ENCODE measurements at places on chromosomes 13 and 19.

GRCh38 chr19:28239270-28239669 lies 973.7 kb downstream of the UQCRFS1 start:
- DNase-seq = peak; percentile 12

DNA sequence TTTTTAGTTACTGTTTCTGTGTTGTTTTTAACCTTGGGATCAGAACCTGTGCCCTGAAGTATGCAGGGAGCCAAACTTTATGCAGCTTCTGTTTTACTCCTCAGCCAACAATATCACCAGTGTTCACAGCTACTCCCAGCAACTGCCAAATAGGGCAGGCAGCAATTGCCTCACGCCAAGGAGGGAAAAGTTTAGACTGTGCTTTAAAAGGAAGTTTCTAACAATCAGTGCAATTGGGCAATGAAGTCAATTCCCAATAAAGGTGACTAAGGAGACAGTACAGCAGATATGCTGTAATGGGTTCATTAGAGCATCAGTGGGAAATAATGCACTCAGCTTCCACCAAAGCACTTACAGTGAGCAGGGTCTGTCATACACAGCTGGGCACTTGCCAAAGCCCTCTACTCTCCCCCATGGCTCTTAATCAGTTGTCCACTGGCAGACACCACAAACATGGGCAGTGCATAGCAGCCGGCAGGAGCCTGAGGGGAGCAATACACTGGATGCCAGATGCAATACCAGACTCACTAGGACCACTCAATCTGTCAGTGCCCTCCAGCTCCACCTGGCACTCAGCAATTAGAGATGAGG lies 19.3 kb downstream of the ENOX1 start:
- no peak for DNase-seq

GRCh38 chr13:106377931-106378662 lies 157.4 kb downstream of the EFNB2 start:
- DNase-seq = no peak

GRCh38 chr13:98959786-98960605 lies 17.9 kb downstream of the DOCK9 start:
- no peak for DNase-seq

DNA sequence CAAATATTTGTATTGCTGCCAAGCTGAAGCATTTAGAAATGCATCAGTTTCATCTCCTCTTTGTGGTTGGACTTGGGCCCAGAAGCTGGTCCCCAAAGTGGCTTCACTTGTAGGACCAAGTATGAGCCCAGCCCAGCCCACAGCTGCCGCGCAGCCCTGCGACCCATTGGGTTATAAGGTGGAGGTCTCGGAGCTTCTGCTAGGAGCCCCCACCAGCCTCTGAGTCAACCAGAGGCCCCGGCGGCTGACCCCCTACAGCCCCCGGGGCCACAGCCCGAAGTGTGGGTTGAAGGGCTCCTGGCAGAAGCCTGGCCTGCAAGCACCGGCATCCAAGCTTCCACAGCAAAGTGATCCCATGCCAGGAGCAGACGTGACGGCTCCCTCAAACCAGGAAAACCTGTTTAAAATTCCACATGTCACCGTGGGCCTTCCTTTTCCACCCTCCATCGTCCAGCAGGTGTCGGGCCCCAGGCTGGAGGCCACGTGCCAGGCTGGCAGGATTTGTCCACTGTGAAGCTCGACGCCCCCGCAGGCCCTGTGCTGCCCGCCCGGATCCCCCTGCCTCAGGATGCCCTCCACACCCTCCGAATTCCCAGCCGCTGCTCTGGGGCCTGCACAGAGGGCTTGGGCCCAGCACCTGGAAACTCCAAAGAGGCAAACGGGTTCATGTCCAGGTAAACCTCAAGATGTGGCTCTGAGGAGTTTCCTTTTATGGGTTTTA lies 54.7 kb downstream of the C13orf46 start:
- DNase-seq = no peak

GRCh38 chr13:75407473-75407872 lies 74.5 kb downstream of the TBC1D4 start:
- no peak for DNase-seq

DNA sequence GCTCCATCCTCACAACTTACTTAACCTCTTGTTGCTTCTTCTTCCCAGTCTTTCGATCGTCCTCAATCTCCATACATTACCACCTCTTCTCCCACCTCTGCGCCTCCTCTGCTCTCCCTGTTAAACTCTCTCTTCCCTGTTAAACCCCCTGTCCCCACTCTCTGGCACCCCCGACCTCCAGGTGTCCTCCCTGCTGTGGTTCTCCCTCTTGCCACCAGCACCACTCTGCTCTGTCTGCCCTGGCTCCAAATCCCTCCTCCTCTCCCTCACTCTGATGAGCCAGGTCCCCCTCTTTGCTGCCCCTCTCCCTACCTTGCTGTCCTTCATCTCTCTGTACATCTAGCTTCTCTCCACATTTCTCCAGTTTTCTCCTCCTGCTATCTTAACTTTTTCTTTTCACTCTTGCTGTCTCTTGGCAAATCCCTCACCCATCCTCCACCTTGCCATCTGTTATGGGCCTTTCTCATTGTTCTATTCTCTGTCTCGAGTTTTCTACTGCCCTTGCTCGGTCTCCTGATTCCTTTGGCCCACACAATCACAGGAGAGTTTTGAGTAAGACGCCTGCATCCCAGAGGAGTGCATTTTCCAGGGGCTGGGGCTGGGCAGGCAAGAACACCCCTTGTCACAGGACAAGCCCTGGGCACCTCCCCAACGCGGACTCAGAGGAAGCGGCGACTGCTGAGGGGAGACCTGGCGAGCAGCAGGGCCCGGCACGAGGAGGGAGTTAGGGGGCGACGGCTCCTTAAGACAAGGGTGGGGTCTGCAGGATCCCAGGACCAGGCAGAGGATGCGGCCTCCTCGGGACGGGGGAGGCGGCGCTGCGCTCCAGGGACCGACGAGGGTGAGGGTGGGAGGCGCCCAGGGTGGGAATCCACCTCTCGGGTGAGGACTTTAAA lies 21.4 kb upstream of the ERVV-1 start:
- no peak for DNase-seq

DNA sequence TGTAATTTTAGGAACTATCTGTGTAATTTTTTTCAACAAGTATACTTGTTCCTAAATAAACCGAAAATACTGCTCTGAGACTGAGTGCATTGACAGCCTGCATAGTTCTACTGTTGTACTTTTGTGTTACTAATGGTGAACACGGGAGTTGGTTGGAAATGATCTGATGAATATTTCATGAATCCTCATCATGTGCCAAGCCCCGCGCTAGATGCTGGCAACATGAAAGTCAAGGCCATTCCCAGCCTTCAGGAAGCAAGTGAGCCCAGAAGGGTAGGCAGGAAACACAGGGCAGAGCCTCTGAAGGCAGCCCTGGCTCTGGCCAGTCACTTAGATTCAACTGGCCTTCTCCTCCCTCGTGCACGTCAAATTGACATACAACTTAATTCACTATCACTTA lies 106.1 kb downstream of the ABCC4 start:
- no peak for DNase-seq

DNA sequence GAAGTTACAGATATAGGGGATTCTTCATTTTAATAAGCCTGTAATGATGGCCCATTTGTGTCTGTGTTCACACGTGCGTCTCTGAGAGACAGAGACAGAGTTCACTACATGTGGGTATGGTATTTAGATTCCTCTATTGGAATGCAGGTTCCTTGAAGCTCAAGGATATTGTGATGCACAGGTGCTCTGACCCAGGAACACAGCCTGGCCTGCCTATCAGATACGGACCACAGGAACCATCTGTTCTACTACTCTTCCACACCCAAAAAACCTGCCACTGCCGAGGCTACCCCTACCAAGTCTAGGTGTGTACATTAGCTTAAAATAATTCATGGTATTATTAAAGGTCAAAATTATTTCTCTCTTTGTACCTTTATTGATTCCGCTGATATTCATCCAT lies 289.2 kb downstream of the ATP8A2 start:
- no peak for DNase-seq

DNA sequence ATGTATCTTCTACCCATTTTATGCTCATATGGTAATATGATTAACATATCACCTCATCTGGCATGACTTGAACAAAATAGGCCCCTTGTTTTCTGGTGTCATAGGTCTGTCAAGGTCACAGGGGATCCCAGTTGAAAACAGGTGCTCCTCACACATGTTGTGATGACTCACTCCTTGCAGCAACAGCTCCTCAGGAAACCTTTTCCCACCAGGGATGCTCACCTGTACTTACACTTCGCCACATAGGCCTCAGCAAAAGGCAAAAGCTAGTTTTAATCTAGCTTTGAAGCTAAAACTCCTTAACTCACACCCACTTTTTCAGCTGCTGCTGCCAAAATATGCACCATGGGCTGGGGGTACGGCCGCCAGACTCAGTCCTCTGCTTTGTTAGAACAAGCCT lies 110.0 kb upstream of the SOX21 start:
- no peak for DNase-seq

- DNase-seq = no peak
Measured at GRCh38 chr19:38039966-38040365, 133.0 kb downstream of the SIPA1L3 start.

- DNase-seq = no peak
Measured at GRCh38 chr13:43687038-43687437, 99.7 kb downstream of the ENOX1 start.

GRCh38 chr19:45446944-45447343 lies 20.9 kb upstream of the FOSB start:
- DNase-seq = no peak

DNA sequence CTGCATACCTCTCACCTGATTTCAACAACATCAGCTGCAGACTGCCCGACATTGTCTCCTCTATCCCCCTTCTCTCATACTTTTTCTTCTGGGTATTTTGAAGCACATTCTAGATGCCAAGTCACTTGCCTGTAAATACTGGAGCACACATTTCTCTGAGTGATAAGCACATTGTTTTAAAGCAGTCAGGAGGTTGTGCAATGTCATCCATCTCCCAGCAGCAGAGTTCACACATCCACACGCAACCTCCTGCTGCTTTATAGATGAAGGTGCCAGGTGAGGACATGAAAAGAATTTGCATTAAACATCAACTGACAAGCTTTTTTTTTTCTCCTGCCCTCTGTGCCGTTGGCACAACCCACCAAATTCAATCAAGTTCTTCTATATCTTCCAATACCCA lies 5.5 kb downstream of the UPK1A start:
- DNase-seq = no peak

- DNase-seq = no peak
Measured at GRCh38 chr13:73325723-73326558, 267.1 kb downstream of the KLF5 start.

- DNase-seq = peak; percentile 20
Measured at GRCh38 chr19:49133621-49134454, 14.5 kb downstream of the PPFIA3 start.

GRCh38 chr13:106416645-106417044 lies 118.8 kb downstream of the EFNB2 start:
- DNase-seq = no peak

DNA sequence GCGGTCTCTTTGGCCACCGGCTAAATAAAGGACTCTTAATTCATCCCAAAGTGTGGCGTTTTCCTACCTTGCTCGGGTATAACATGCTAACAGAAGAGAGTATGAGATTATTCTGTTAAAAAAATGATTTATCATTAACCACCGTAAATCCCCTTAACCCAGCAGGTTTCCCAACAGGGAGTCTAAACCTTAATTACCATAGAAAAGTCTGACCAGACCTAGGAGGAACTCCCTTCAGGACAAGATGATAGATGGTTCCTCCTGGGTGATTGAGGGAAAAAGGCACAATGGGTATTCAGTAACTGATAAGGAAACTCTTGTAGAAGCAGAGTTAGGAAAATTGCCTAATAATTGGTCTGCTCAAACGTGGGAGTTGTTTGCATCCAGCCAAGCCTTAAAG lies 193.7 kb downstream of the ZNF737 start:
- DNase-seq = no peak

DNA sequence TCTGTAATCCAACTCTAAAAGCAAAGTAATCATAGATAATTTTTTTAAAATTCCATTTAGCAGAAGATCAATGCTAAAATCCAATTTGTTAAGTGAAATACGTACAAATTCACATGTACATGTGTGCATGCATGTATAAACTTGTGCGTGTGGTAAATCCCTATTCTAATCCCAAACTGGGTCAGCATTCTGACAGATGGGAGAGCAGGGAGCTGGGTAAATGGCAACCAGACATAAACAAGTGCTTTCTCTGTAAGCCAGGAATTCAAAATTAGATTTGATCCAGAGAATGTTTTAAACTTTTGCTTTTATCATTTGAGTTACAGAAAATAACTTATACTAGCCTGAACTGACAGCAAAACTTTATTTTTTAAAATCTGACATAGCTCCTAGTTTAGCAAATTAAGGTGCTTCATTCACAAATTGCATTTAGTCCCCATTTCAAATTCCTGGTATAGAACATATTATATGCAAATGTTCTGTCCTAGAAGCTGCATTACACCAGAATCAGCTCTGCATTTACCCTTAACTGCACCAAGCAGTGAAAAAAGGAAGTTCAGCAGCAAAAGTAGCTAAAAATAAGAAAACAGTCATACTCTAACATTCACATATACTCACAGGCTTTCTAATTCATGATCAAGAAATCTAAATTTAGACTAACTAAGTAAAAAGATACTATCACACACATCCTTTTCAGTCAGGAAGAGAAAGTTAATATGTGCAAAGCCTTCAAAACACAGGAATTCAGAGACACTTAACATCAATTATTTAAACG lies 32.6 kb downstream of the UBL3 start:
- DNase-seq = no peak

DNA sequence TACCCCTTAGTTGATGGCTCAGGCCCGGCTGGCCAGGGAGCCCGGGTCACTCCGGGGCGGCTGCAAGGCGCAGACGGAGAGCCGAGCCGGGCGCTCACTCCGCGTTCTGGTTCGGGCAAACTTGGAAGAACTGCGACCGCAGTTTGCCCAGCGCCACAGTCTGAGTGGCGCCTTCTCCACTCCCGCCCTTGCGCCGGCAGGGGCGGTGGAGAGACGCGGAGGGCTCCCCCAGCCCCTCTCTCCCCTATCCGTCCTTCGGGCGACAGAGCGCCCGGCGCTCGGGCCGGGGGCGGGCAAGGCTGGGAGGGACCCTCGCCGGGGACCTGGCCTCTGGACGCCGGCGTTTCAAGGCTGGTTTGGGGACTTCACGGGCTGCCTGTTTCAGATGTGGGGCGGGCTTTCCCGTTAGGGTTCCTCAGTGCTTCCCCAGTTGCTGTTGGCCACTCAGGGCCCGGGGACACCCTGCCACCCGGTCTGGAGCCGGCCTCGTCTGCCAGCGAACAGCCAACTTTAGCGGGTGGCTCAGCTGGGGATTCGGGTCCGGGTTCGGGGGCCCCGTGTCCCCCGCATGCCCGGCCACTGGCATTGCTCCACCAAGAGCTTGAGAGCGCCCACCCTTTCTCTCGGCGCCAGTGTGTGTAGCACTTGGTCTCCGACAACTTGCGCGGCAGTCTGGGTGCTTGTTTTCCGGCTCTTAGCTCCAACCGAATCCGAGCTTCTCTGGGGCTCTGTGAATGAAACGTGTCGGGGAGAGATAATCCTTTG lies 1.5 kb downstream of the GPC6 start:
- DNase-seq = no peak

GRCh38 chr19:44816301-44816700 lies 7.4 kb downstream of the BCAM start:
- DNase-seq = no peak

GRCh38 chr13:25200783-25201182 lies 28.7 kb upstream of the AMER2 start:
- no peak for DNase-seq

Data from DND-41 (cell line).